Dermis blood vessel endothelial cell (primary cell): ENCODE measurements at places on chromosomes 3 and 15.

DNA sequence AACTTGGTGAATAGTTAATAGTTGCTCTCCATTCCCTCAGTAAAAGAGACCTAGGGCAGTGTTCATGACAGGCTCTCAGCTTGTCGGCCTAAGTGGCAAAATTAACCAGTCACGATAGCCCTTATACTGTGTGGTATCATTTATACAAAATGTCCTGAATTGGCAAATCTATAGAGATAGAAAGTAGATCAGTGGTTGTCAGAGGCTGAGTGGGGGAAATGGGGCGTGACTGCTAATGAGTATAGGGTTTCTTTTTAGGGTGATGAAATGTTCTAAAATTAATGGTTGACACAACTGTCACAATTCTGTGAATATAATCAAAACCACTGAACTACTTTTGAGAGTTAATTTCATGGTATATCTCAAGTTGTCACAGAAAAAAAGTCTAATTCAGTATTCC is 20.9 kb downstream of the ARIH1 start:
- no peak for DNase-seq

DNA sequence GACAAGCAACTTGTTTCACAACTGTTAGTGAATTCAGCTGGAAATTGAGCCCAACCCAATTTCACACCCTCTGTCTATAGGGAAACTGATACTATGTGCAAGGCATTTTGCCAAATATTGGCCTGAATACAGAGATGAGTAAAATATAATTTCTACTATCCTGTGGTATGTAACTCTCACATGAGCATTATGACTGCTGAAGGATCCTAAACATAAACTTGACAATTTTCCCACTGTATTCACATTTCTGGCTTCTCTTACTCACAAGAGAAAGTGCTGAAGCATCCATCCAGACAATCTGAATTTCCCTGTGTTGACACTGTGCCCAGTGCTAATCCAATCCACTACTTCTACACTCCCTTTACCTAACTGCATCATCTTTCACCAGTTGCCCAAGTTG is 28.4 kb downstream of the SERPINI2 start:
- DNase-seq = no peak

- no peak for DNase-seq
These were observed 198.3 kb downstream of the ADAMTS9 start for GRCh38 chr3:64489361-64490044.

- peak; percentile 90 for DNase-seq
These were observed 398.8 kb downstream of the MECOM start for GRCh38 chr3:169264711-169265110.

DNA sequence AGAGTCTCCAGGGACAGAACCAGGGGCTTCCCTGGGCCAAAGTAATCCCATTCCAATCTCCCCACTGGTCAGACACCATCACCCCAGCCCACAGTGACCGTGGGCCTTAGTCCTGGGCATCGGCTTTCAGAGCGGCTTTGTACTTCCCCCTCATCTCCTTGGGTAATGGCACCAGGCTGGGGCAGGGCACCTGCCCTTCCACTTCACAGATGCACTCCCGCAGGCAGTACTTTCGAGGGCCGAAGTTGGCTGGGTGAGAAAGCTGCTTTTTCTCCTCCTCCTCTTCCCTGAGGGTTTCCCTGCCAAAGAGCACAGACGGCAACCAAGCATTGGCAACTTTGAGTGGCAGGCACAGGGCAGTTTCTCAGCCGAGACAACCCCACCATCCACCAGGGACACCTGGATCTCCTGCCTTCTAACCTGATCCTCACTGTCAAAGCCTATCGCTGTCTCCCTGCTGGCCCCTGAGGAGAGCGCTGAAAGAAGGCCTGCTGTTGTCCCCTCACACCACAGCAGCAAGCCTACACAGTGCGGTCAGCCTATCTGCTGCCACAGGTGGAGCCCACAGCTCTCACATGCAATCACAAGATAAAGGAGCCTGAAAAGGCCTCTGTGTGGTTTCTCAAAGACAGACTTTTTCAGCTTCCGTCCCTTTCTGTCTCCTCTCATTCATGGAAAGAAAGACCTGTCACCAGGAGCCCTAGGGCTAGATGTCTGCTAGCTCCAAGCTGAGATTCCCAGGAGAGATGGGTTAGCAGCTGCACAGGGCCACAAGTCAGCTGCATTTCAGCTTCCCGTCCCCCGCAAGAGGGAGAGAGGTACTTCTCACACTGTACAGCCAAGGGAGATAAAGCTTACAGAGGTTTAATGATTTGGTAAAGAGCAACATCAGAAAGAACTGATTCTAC is 12.5 kb downstream of the MRPS25 start:
- no peak for DNase-seq

GRCh38 chr3:185332026-185332735 is 30.8 kb upstream of the MAP3K13 start:
- DNase-seq = peak; percentile 77

GRCh38 chr3:184645336-184645735 is 66.5 kb downstream of the MAGEF1 start:
- no peak for DNase-seq

GRCh38 chr15:69532066-69532465 is 79.4 kb downstream of the RPLP1 start:
- DNase-seq = no peak

GRCh38 chr3:194930377-194931204 is 244.9 kb downstream of the FAM43A start:
- peak; percentile 100 for DNase-seq

DNA sequence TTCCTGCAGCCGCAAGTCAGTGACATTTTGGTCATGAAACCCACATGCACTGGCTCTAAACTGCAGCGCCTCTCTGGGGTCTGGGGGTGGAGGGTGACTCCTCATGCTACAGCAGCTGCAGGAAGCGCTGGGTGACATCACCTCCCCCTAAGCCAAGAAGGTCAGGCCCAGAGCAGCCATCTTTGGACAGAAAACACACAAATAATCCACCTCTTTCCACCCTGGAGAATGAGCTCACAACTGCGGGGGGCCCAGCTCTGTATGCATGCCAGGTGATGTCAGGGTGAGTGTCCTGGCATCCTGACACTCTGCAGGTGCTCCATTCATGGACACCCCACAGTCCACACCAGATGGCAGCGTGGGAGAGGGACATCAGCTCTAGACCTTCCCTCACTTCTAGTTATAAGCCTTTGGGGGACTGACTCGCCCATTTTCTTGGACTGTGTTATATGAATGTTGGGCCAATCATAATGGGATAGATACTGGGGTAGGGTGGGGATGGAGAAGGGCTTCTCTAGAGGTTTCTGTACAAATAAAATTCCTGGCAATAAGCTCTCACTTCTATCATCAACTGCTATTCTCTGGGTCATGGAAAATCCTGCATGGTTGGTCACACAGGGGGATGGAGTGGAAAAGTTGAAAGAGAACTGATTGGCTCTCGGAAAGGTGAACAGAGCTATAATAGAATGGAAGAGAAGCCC is 70.7 kb upstream of the THBS1 start:
- peak; percentile 12 for DNase-seq
